Erythroblast (primary cell): ENCODE measurements at places on chromosomes 3 and 15.

GRCh38 chr3:132569580-132569979 is 27.5 kb upstream of the ACKR4 start:
- no peak for DNase-seq

DNA sequence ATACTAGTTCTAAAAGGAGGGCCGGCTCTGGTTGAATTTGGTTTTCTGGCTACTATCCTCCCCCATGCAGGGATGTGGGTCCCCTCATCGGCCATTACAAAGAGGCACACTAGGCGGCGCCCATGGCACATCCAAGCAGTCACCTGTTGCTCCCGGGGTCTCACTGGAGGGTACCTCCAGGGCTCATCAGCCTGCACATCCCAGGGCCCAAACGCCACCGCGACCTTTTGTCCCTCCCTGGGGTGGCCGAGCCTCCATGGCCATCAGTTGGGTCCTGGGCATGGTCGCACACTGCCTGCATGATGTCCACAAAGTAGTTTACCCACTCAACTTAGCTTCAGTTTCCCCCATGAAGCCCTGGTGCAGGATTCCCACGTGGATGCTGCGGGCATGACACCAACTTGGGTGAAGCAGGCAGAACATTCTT is 28.3 kb downstream of the IDH3A start:
- DNase-seq, result peak; percentile 43

GRCh38 chr15:27330326-27330725 is 359.3 kb downstream of the GABRG3 start:
- DNase-seq, result no peak

DNA sequence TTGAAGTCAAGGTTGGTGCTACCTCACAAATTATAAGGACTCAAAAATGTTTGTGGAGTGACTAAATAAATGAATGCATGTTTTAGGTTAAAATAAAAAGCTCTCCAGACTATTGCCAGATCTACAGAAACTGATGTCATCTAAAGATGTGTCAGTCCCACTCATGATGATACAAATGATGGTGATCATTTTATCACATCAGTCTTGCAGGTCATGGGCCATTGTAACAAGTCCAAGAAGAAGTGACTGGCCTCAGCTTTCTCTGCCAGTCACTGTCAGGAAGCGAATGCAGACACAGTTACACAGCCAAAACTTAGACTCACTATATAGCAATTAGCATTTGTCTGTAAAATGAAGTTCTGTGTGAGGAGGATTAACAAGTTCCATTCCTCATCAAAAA is 18.5 kb downstream of the ATP8B4 start:
- DNase-seq, result no peak

GRCh38 chr3:179608931-179609720 is 4.5 kb downstream of the NDUFB5 start:
- no peak for DNase-seq

DNA sequence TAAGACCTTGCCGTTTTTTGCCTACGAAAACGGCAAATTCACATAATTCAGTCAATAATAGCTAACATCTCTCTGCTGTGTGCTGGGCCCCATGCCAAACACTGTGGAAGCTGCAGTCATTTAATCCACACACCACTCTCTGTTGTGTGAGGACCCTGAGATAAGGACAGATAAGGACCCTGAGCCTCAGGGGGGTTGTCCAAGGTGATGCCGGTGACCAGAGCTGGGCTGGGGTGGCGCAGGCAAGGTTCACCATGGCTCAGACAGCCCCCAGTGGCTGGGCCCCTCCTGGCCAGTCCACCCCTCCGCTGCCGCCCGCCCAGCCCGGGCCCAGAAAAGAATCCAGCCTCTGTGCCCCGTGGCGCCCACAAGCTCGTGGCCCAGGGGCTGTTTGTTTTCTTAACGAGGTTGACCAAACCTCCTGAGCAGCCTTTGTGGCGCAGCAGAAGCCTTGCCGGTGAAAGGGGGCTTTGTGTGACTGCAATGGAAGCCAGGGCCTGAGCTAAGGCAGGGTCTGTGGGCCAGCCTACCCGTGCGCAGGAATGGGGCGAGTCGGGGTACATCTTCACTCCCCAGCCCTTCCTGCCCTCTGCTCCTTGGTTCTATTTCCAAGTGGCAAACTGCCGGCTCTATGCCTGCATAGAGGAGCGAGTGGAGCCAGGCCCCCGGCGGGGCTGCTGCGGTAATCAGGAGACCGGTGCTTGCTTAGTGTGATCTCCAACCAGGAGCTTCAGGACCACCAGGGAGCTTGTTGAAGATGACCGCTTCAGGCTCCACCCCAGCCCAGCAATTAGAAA is 4.4 kb upstream of the SNX22 start:
- DNase-seq, result peak; percentile 89

DNA sequence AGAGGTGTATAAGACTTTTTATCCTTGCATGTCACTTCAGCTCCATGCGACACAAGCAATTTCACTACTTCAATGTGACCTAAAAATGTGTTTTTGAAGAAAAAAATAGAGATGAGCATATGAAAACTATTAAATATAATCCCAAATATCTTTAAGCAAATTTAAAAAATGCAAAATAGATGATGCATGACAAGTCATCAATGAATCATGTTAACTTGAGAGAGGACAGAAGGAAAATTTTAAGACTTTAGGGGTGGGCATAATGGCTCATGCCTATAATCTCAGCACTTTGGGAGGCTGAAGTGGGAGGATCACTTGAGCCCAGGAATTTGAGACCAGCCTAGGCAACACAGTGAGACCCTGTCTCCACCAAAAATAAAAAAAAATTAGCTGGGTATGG is 73.3 kb downstream of the ANKRD28 start:
- no peak for DNase-seq
